ENCODE measurements at places on chromosomes 12 and 14.

GRCh38 chr14:47846008-47846407 is 170.6 kb upstream of the MDGA2 start:
- no peak for DNase-seq

GRCh38 chr12:113873740-113874139 is 92.4 kb downstream of the RBM19 start:
- DNase-seq, result no peak

- no peak for DNase-seq
Observed at GRCh38 chr12:57099766-57100165, 10.9 kb downstream of the NAB2 start.

GRCh38 chr12:131222329-131223139 is 268.8 kb downstream of the ADGRD1 start:
- no peak for DNase-seq

DNA sequence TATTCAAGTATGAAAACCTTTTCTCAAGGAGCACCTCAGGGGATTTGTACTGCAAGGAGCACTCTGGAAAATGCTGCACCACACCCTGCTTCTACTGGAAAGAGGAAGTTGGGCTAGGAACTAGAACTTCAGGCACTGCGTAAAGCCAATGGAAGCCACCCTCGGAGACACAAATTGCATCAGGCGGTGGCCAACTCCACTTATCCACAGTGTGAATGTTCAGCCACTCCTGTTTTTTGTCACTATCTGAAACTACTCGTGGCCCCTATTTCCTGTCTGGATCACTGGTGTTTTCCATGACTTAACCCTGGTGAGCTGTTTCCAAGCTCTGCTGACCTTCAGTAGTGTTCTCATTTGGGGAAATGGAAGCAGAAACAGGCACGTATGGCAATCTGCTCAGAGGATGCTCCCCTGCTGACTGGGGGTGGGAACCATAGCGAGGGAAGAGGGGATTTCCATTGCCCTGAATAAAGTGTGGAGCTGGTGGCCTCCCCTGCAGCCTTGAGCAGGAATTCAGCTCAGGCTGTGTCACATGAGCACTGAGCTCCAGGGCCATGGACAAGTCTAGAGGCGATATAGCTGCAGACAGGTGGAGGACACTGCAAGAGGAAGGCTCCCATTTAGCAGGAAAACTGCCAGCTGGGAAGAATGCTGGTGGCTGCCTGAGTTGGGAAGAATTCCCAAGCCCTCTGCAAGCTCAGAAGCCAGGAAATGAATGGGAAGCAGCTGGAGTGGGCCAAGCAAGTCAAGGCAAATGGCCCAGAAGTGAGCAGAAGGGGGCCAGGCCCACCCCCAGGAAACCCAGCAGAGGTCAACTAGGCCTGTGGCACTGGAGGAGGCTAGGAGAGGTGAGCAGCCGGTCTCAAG is 50.5 kb upstream of the RAP1B start:
- DNase-seq, result no peak

DNA sequence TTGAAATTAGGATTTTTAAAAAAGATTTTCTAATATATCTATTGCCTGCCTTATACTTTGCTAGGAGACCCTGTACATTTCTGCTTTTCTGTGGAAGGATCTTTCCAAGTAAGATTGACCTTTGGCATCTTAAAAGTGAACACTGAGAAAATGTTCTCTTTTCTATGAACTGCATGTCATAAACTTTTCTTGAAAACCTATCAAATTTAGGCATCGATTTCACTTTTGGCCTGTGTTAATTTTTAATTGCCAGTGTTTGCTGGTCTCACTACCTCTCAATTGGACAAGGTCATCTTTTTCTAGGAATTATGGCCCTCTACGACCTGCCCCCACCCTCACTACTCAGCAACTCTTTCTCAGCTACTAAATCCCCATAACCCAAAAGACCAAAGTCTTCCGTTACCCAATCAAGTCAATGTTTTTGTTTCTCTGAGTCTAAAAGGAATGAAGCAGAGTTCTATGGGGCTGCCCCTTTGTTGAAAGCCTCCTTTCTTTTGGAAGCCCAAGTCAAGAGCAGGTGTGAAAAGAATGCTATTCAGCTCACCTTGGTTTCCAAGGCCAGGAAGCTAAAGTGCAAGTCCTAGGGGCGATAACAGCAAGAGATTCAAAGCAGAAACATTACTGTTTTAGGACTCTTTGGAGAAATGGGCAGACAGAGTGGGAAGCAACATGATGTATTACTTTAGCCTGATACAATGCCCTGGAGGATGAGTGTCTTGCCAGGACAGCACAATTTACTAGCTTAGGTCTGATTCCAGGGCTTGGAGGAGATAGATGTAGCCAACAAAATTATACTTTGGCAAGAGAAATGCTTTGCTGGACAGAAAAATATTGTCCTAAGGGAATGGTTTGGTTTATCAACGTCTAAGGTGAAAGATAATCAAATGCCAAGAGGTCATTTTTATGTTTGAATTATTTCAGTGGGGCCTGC is 55.0 kb downstream of the IGF1 start:
- DNase-seq, result no peak

DNA sequence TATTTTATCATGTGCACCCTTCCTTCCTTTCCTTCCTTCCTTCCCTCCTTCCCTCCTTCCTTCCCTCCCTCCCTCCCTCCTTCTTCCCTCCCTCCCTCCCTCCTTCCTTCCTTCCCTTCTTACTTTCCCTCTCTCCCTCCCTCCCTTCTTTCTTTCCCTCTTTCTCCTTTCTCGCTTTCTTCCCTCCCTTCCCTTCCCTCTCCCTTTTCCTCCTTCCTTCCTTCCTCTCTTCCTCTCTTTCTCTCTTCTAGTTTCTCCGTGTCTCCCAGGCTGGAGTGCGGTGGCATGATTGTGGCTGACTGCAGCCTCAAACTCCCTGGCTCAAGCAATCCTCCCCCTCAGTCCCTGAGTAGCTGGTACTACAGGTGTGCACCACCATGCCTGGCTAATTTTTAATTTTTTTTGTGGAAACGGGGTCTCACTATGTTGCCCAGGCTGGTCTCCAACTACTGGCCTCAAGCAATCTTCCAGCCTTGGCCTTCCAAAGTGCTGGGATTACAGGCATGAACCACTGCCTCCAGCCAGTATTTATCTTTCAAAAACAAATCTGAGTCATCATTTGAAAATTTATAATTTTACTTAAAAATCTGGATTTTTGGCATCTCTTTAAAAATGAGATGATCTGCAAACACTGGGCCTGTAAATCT is 7.8 kb downstream of the C1RL start:
- DNase-seq, result no peak

- DNase-seq, result no peak
Observed at GRCh38 chr14:76502219-76502618, 126.3 kb downstream of the ESRRB start.

DNA sequence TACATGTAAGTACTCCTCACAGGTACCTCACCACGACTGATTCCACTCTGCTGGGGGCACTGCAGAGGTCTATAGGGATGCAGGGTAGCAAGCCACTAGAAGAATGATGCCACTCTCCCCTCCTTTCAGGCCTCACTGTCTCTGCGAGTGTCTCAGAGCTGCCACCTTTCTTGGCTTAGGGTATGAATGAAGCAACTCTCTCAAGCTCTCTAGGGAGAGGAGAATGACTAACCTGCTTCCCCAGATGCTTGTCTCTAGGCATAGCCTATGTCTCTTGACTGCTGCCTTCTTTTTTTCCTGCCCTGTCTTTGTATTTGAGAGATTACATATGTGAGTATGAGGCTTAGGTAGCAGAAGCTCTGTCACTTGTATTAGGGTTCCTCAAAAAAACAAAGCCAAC is 566.5 kb upstream of the ATP2B1 start:
- DNase-seq, result no peak

GRCh38 chr14:96624661-96625425 is 122.7 kb downstream of the PAPOLA start:
- DNase-seq, result no peak

DNA sequence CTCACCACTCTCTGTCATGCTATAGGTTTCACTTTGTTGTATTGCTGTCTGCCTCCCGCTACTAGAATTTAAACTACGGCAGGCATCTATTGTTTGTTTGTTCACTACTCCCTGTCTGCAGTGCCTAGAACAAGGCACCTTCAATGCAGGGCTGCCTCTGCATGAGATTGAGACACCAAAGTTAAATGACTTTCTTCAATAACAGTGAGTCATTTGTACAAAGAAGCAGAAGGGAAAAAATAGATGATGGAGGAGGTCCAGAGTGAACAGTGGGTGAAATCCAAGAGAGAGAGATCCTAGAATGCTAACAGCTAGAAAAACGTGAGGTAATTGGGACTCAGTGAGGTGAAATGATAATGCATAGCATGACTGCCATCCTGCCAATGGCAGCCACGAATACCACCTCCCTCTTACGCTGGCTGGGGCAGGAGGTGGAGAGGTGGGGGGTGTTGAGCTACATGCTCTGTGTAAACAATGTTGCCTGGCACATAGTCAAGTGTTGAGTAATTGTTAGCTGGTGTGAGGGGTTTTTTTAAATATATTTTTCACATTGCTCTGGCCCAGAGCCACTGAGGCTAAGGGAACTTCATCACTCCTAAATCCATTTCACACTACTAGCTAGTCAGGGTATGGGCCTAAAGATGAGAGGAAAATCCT is 367.6 kb downstream of the RPS29 start:
- DNase-seq, result peak; percentile 15

DNA sequence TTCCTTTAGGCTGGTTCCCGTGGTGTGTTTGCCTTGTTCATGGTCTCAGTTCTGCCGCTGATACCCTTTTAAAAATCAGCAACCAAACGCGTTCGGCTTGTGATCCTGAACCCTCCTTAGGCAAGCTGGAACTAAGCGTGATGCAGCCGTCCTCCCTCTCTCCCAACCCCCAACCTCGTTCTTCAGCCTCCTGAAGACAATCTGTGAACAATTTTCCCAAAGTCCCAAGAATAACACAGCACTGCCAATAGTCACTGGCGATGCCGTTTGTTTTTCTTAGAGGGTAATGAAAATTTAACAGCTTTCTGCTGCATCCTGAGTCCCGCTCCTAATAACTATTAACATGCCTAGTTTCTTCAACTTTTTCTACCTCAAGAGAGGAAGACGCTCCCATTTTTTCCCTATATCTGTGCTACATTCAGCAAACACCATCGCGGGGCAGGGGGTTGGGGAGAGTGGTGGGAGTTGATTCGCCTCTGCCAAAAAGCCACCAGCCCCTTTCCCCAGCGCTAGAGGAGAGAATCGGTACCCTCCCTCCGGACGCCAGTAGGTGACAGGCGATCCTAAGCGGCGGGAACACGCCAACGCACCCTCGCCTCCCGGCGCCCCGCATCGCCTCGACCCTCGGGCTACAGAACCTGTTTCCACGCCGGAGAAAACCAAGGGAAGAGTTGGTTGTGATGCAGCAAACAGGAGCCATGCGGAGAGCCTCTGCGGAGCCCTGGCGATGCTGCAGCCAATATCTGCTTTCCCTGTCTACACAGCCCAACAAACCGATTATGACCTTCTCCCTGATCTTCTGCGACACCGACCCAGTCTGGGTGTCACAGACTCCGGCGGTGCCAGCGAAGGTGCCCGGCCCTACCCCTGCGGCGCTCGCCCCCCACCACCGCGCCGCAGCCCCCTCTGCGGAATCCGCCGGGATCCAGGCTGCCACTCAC is 752 bp downstream of the PRICKLE1 start:
- DNase-seq, result no peak

DNA sequence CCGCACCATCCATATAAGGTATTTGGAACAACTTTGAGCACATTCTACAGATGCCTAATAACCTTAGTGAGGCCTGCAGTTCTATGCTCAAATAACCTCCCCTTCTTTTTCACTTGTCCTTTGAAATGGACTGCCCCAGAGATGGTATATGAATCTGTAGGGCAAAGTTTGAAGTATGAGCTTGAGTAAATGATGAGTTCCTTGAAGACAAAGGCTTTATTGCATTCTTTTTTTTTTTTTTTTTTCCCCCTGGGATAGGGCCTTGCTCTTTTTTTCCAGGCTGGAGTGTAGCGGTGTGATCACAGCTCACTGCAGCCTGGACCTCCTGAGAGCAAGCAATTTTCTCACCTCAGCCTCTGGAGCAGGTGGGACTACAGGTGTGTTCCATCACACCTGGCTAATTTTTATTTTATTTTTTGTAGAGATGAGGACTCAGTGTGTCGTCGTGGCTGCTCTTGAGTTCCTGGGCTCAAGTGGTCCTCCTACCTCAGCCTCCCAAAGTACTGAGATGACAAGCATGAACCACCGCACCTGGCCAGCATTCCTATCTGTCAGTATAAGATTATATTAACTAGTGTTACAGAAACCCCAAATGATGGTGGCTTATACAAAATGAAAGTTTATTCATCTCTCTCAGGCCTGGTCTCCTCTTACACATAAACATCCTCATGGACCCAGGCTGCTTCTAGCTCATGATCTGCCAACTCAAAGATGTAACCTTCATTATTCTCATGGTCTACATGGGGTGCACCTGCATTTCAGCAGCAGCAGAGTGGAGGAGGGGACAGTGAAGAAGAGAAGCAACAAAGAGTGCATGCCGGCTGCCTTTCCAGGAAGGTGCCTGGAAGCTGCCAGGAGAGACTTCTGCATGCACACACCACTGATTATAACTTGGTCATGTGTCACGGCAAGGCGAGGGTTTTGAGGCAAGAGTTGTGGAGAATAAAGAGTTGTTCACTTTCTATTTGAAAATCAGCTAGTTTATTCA is 101.4 kb downstream of the DUSP16 start:
- DNase-seq, result no peak
